ENCODE measurements at places on chromosomes 16 and 17.

- no peak for DNase-seq
- no peaks in the 10 kb centered on the region for H3K27me3 ChIP-seq
- H3K4me3 ChIP-seq = no peak overlapping the region
- H3K36me3 ChIP-seq = no peaks in the 10 kb centered on the region
Observed at GRCh38 chr17:79673517-79673916, 57.2 kb upstream of the ENPP7 start.

DNA sequence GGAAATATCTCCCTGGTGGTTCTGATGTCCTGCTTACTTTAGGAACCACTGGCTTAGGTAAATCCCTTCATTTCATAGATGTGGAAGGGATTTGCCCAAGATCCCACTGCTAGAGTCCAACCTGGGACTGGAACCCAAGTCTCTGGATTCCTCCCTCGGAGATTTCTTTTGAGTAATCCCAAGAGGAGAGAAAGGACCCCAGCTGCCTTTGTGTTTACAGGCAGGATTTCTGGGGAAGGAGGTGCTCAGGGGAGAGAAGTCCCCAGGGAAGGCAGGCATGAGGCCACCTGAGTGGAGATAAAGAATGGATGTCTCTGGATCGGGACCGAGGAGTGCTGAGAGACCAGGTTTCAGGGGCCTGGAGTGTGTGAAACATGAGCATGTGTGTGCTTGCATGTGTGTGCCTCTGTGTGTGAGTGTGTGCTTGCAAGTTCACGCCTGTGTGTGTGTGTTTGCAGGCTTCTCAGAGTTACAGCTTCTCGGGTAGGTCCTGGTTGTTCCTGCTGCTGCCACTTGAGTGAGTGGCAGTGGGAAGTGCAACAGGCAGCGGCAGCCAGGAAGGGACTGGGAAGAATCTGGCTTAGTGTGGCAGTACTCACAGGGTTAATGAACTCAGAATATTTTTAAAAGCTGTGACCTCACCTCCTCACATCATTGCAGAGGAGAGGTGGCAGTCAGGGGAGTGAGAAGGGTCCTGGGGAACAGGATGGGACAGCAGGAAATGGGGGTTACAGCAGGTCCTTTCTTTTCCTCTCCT, 2.2 kb downstream of the KCNH6 start:
- H3K27me3 ChIP-seq = no peaks in the 10 kb centered on the region
- H3K4me3 ChIP-seq = no peak overlapping the region
- no peak overlapping the region for H3K27ac ChIP-seq
- DNase-seq = peak; percentile 13

GRCh38 chr17:38419508-38419981, 8.7 kb upstream of the ARHGAP23 start:
- no peaks in the 10 kb centered on the region for H3K4me1 ChIP-seq
- no peak overlapping the region for H3K27ac ChIP-seq
- no peaks in the 10 kb centered on the region for H3K27me3 ChIP-seq
- no peak overlapping the region for H3K4me3 ChIP-seq

DNA sequence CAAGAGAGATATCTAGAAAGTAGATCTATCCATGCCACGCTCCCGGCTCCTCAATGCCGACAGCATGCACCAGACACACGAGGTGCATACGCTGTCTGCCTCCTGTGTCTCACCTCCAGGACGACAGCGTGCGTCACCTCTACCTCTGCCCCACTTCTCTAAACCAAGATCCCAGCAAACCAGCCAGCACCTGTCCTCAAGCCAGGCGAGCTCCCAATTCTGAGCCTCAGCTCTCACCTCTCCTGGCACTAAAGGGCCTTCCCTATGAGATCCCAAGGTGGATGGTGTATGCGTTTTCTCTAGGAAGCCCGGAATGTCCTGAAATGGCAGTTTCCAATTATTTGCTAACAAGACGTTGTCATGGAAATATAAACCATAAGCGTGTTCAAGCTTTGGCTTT, 36.2 kb upstream of the RCVRN start:
- no peaks in the 10 kb centered on the region for H3K4me1 ChIP-seq
- no peaks in the 10 kb centered on the region for H3K27me3 ChIP-seq
- no peaks in the 10 kb centered on the region for H3K36me3 ChIP-seq

DNA sequence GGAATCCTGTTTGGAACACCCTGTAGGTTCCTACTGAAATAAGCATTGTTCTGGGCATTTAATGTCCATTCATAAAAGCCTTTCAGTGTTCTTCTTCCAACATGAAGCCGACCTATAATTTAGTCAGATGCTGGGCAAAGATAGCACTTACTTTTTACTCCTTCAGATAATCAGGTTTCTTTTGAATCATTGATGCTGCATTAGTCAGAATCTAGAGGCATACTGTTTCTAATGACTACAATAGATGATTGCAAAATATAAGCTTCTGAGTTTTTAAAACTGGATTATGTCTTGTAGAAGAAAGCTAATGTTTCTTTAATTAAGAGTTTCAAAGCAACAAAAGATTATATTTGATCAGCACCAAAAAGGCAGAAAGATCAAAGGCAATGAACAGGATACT, 16.0 kb downstream of the MMD start:
- no peaks in the 10 kb centered on the region for H3K4me1 ChIP-seq
- no peak overlapping the region for H3K4me3 ChIP-seq
- peaks cover 3% of the 10 kb centered on the region for H3K36me3 ChIP-seq
- no peaks in the 10 kb centered on the region for H3K27me3 ChIP-seq
- no peak for DNase-seq

GRCh38 chr17:55458287-55458900, 36.8 kb upstream of the MMD start:
- H3K36me3 ChIP-seq = no peaks in the 10 kb centered on the region
- no peak for DNase-seq
- no peak overlapping the region for H3K27ac ChIP-seq
- H3K27me3 ChIP-seq = no peaks in the 10 kb centered on the region

- H3K27ac ChIP-seq = no peak overlapping the region
- no peak overlapping the region for H3K4me3 ChIP-seq
- no peaks in the 10 kb centered on the region for H3K27me3 ChIP-seq
- no peak for DNase-seq
Observed at GRCh38 chr17:56995766-56996165, 17.8 kb downstream of the SCPEP1 start.

DNA sequence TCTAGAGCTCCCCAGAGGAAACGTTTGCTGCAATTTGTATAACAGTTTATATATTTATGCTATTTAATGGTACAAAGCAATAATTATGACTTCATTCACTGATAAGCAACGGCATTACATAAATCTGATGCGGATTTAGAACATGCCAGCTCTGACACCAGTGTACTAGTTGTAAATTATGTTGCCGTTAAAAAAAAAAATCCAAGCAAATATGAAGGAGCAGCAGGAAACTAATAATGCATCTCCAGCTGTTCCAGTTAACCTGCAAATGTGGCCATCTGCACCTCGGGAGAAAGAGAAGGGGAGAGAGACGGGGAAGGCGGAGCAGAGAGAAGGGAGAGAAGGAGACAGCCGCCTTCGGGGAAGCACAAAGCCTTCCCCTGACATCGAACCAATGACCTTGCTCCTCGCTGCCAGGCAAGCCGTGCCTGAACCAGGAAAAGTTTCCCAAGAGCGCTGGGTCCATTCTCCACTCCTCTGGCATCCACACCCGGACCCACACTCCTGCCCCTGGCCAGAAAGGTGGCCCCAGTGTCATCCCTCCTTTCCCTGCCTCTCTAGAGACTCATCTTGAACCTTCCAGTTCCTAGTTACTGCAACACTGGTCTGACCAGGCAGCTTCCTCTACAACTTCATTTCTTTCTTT, 174.8 kb downstream of the C16orf78 start:
- H3K4me1 ChIP-seq = peaks cover 15% of the 10 kb centered on the region
- H3K27me3 ChIP-seq = no peaks in the 10 kb centered on the region
- H3K4me3 ChIP-seq = no peak overlapping the region
- no peaks in the 10 kb centered on the region for H3K36me3 ChIP-seq

- no peak overlapping the region for H3K4me3 ChIP-seq
- H3K36me3 ChIP-seq = peaks cover 7% of the 10 kb centered on the region
- no peaks in the 10 kb centered on the region for H3K27me3 ChIP-seq
- DNase-seq = no peak
- H3K4me1 ChIP-seq = peaks cover 17% of the 10 kb centered on the region
Observed at GRCh38 chr17:41773731-41774193, 12.7 kb downstream of the JUP start.

DNA sequence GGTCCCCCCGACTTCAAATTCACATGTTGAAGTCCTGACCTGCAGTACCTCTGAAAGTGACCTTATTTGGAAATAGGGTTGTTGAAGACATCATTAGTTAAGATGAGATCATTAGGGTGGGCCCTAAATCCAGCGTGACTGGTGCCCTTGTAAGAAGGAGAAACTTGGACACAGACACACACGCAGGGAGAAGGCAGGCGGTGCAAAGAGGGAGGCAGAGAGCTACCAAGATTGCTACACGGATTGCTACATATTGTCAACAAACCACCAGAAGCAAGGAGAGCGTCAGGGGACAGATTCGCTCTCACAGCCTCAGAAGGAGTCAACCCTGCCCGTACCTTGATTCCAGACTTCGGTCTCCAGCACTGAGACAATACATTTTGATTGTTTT, 6.8 kb upstream of the WBP2 start:
- no peaks in the 10 kb centered on the region for H3K36me3 ChIP-seq
- DNase-seq = no peak
- H3K27me3 ChIP-seq = no peaks in the 10 kb centered on the region
- no peak overlapping the region for H3K27ac ChIP-seq
- no peak overlapping the region for H3K4me3 ChIP-seq
- no peaks in the 10 kb centered on the region for H3K4me1 ChIP-seq

- no peaks in the 10 kb centered on the region for H3K27me3 ChIP-seq
- no peak overlapping the region for H3K4me3 ChIP-seq
- no peak for DNase-seq
Observed at GRCh38 chr17:17941015-17941414, 31.2 kb downstream of the TOM1L2 start.

DNA sequence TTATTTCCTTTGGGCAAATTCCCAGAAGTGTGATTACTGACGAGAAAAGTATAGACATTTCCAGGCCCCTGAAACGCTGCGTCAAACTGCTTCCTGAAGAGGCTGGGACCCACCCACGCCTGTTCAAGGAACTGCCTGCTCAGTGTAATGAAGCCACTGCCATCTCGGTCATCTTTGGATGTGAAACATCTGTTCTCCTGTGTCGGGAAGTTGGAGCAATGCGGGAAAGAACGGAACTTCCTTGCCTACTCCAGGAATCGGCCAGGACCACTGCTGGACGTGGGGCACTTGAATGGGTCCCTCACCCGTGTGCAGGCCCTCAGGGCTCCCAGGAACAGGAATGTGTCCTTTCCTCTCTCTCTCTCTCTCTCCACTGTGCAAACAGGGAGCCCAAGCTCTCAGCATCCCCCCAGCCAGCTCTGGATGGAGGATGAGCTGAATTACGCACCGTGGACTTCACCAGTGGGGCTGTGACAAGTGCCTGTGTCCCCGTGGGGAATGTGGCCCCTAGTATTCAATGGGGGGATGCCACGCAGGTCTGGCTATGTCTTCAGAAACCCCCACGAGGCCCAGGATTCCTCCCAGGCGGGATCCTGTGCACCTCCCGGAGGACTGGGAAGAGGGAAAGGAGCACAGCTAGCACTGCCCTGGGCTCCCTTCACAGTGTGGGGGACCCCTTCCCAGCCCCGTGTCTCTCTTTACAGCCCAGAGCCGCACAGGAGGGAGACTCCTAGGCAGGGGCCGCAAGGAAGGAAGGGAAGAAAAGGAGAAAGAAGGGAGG, 18.3 kb upstream of the LITAF start:
- no peaks in the 10 kb centered on the region for H3K4me1 ChIP-seq
- no peak overlapping the region for H3K4me3 ChIP-seq
- no peaks in the 10 kb centered on the region for H3K36me3 ChIP-seq
- H3K27me3 ChIP-seq = no peaks in the 10 kb centered on the region

GRCh38 chr17:11304568-11304967, 63.6 kb downstream of the SHISA6 start:
- H3K4me1 ChIP-seq = no peaks in the 10 kb centered on the region
- no peak overlapping the region for H3K27ac ChIP-seq
- DNase-seq = no peak
- H3K27me3 ChIP-seq = no peaks in the 10 kb centered on the region

DNA sequence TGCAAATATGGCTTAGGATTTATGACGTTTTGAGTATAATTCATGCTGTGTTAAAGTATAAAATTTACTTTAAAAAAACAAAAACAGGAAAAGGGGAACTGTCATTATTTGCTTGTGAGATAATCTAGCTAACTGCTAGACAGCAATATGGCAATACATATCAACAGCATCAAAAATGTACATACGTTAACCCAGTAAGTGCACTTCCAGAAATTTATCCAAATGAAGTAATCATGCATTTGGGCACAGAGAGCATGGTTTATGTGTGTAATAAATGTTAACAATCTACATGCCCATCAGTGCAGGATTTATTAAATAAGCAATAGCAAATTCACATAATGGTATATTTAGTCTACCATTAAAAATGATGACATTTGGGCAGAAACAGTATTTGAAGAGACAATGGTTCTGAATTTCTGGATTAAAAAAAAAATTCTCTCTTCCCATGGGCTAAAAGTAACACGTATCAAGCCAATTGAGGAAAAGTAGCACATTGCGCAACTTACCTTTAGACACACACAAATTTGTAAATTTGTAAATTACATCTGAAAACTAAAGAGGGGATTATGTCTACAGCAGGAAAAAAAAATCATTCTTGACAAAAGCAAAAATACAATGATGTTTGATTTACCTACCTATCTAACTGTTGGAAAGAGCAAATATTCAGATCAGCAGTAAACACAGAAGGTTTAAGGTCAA, 80.2 kb downstream of the CACNG1 start:
- H3K4me3 ChIP-seq = no peak overlapping the region
- no peak for DNase-seq
- H3K27ac ChIP-seq = no peak overlapping the region
- H3K36me3 ChIP-seq = peaks cover 2% of the 10 kb centered on the region
- no peaks in the 10 kb centered on the region for H3K27me3 ChIP-seq

DNA sequence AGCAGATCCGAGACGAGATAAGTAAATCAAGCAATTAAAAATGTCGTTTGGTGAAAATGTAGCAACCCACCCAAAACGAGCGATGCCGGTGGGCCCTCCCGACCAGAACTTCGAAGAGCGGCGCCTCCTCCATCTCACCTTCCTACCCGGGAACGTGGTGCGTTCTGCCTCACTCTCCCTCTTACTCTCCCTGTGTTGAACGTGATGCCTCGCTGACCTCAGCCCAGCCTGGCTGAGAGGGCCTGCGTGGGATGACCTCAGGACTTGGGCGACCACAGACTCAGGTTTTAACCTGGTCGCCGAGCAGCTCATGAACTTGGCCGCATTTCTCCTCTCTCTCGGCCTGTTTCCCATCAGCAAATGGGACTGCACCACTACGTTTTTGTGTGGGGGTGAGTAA, 69.7 kb upstream of the RPL38 start:
- no peak overlapping the region for H3K27ac ChIP-seq
- H3K4me3 ChIP-seq = no peak overlapping the region
- H3K36me3 ChIP-seq = no peaks in the 10 kb centered on the region
- DNase-seq = no peak

- no peaks in the 10 kb centered on the region for H3K27me3 ChIP-seq
- peaks cover 13% of the 10 kb centered on the region for H3K4me1 ChIP-seq
- peaks cover 2% of the 10 kb centered on the region for H3K36me3 ChIP-seq
- no peak overlapping the region for H3K27ac ChIP-seq
- no peak overlapping the region for H3K4me3 ChIP-seq
- no peak for DNase-seq
Observed at GRCh38 chr17:5365831-5366230, 53.6 kb downstream of the NUP88 start.

GRCh38 chr16:69311533-69312387, 610 bp downstream of the VPS4A start:
- peaks cover 9% of the 10 kb centered on the region for H3K36me3 ChIP-seq
- H3K4me1 ChIP-seq = no peaks in the 10 kb centered on the region
- DNase-seq = peak; percentile 74
- H3K4me3 ChIP-seq = peak overlapping the region; percentile 77
- peak overlapping the region; percentile 76 for H3K27ac ChIP-seq
- no peaks in the 10 kb centered on the region for H3K27me3 ChIP-seq

- peaks cover 2% of the 10 kb centered on the region for H3K4me1 ChIP-seq
- H3K36me3 ChIP-seq = no peaks in the 10 kb centered on the region
- H3K27me3 ChIP-seq = peaks cover 2% of the 10 kb centered on the region
- DNase-seq = no peak
- no peak overlapping the region for H3K4me3 ChIP-seq
Observed at GRCh38 chr17:21272881-21273792, 11.4 kb upstream of the MAP2K3 start.
